ENCODE measurements at places on chromosomes 3 and 15. TPM values are rescaled to one million over a fixed set of nuclear protein-coding genes. Genes with fewer than 3 reads are reported as not detected.

Gene GAP43
- 0.15 TPM for total RNA-seq

Gene HCN4
- 0.31 TPM for total RNA-seq

Gene FBXW12
- not detected for total RNA-seq

Gene IMPDH2
- total RNA-seq, result 153 TPM

Gene C3orf22
- not detected for total RNA-seq

Gene THSD4
- 27.2 TPM for total RNA-seq

Gene DNAJC13
- 16.1 TPM for total RNA-seq

Gene HTR3E
- total RNA-seq, result not detected

Gene FANCD2OS
- total RNA-seq, result not detected

Gene CATSPER2
- 0.69 TPM for total RNA-seq

Gene FAM107A
- total RNA-seq, result 0.17 TPM

Gene HES1
- 11.5 TPM for total RNA-seq

Gene GATM
- total RNA-seq, result 3.2 TPM

Gene TRH
- not detected for total RNA-seq

Gene BFSP2
- not detected for total RNA-seq

Gene ZNF609
- 21.1 TPM for total RNA-seq

Gene LRRC49
- total RNA-seq, result 3.8 TPM

Gene CD86
- total RNA-seq, result not detected

Gene EBLN2
- 0.43 TPM for total RNA-seq

Gene TM4SF1
- 948 TPM for total RNA-seq

Gene ACTC1
- 0.16 TPM for total RNA-seq

Gene SLCO2A1
- 0.24 TPM for total RNA-seq

Gene IQCF5
- total RNA-seq, result not detected

Gene KY
- 0.20 TPM for total RNA-seq

Gene SORD
- total RNA-seq, result 37.1 TPM

Gene CTNNB1
- 169 TPM for total RNA-seq

Gene RTP3
- not detected for total RNA-seq

Gene EPB42
- total RNA-seq, result not detected

Gene HDC
- total RNA-seq, result 0.12 TPM

Gene SAMD7
- not detected for total RNA-seq

Gene DPPA4
- total RNA-seq, result not detected

Gene ARL14
- total RNA-seq, result 0.40 TPM

Gene PP2D1
- total RNA-seq, result not detected
